ENCODE measurements at places on chromosomes 5 and 9.

- no peak for DNase-seq
Observed at GRCh38 chr5:12526113-12526512, 621.9 kb upstream of the CTNND2 start.

GRCh38 chr5:153626836-153627235 lies 136.4 kb downstream of the GRIA1 start:
- DNase-seq = no peak

DNA sequence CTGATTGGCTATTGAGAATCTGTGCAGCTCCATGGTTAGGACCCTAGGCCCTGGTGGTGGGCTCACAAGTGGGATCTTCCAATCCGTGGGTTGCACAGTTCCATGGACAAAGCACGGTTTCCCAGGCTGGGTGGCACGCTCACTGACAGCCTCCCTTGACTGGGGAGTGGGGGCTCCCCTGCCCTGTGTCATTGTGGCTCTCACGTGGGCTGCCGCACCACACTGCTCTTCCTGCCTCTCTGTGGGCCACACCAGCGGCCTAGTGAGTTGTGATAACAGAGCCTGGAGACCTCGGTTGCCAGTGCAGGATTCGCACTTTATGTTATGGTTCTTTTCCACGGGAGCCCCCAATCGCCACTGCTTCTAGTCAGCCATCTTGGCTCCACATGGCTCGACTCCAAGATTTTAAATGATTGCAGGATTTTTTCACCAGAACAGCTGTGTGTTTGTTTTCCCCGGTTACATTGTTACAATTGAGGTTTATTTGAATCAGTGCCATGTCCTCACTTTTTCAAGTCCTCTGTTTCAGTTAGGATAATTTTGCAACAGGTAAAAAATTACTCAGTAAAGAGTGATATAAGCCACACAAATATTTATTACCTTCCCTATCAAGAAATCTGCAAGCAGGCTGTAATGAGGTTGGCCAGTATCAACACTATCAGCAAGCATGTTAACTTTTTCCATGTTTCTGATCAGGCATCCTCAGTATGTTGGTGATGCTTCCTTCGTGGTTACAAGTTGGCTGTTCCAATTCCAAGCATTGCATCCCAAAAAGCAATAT lies 253.8 kb downstream of the ZNF608 start:
- DNase-seq = no peak

DNA sequence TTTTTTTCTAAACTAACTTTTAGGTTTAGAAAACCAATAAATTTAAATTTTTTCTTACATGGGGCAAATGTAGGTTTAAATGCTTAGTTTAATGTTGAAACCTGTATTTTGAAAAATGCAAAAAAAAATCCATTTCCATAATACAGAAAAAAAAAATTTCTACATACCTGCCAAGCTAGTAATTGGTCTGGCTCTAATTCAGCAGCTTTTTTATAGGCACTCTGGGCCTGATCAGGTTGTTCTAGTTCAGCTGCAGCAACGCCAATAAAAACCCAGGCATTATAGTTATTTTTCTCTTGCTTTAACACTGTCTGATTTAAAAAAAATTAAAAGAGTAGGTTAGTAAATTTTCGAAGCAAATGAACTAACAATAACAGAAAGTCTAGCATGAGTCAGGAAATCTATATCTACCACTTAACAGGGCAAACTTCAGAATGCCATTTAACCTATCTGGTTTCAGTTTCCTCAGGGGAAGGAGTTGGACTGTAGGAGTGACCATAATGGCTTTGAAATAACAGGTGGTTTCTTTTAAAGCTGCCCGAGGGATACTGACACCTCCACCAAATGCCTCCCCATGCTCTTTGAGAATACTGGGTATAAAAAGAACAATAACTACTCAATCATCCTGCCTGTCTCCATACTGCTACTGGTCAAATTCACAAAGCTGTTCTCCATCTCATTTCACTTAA lies 11.6 kb downstream of the SKIC3 start:
- no peak for DNase-seq

- DNase-seq = no peak
Observed at GRCh38 chr5:34020726-34021125, 12.9 kb upstream of the AMACR start.

DNA sequence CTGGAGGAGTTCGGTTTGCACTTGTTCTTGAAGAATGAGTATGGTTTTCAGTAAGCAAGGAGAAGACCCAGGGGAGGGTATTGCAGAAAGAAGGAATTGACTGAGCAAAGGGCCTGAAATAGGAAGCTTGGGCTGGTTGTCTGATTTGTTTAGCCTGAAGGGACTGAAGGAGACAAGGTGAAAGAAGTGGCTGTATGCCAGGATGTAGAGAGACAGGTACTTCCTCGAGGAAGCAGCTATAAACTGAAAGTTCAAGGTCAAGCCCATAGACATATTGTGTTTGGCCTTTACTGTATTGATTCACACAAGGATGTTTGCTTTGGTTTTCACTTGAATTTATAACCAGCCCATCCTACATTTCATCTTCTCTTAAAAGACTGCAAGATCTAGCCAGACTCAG lies 183.1 kb downstream of the PALM2AKAP2 start:
- DNase-seq = no peak

DNA sequence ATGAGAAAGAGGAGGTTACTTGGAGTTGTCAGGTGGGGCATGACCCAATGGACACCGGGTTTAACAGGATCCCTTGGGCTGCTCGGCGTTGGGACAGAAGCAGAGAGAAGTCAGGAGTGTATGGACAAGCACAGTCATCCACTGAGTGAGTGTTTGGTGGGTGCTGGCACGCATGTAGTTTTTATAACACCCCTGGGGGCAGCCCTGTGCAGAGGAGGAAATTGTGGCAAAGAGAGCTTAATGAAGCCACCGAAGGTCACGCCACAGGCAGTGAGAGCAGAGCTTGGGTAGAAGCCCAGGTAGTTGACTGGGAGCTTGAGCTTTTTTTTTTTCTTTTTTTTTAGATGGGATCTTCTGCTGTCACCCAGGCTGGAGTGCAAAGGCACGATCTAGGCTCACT lies 43.2 kb upstream of the IER5L start:
- DNase-seq = no peak

DNA sequence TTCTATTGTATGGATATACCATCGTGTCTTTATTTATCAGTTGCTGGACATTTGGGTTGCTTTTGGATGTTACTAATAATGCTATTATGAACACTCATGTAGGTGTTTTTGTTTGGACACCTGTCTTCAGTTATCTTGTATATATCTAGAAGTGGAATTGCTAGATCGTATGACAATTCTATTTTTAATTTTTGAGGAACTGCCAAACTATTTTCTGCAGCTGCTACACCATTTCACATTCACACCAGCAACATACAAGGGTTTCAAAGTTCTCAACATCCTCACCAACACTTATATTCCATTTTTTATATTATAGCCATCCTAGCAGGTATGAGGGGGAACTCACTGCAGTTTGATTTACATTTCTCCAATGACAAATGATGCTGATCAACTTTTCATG lies 324.6 kb downstream of the CAAP1 start:
- no peak for DNase-seq

DNA sequence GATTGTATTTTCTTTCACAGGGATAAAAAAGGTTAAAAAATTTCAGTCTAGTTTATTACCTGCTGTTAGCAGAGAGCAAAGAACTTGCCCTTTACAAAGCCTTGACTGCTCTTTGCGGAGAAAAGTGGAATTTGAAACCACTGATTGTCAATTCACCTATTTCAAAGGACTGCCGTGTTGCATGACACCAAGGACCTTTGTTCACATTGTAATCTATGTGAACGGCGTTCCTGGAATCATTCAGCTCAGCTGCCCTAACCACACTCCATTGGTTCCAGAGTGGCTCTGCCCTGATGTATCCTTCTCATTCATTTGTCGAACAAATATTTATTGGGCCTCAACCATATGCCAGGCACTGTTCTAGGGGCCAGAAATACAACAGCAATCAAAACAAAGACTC lies 377.5 kb upstream of the RFX3 start:
- DNase-seq = no peak

GRCh38 chr5:43711496-43711895 lies 108.5 kb downstream of the NNT start:
- DNase-seq = no peak

- DNase-seq = no peak
Observed at GRCh38 chr9:113568571-113569321, 105.2 kb downstream of the RGS3 start.

GRCh38 chr5:72543365-72543764 lies 36.2 kb upstream of the ZNF366 start:
- no peak for DNase-seq

GRCh38 chr9:73845539-73845938 lies 651.6 kb upstream of the RORB start:
- DNase-seq = no peak

DNA sequence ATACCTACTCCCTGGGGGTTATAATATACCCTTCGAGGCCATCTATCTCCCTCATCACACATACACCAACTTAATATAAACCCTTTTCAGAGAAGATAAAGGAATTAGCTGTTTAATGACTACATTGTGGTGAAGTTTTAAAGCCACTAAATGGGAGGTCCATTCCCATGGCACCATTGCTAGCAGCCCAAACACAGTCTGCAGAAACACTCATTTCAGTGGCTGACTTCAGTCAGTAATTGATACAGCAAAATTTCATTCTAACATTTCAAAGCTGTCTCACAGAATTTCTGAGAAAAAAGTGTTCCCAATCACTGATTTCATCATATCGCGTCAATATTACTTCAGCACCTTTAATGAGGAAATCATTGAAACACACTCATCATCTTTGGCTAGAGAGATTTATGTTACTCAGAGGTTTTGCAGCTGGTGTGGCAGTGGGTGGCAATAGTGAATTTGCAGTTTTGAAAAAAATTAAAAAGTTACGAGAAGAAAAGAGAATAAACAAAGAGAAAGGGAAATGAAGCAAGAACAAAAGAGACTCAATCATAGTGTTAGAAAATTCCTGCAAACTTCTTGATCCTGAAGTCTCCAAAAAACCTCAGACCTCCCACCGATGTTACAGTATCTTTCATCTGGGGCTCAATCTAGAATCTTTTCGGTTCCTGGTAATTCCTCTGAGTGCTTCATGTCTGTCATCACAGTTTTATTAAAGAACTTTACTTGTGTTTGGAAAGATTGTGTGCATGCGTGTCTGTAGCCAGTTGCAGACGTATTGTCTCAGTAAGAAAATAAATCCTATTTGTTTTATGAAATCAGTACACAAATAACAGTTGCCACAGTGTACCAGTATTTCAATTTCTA lies 105.0 kb downstream of the ERCC6L2 start:
- DNase-seq = no peak

GRCh38 chr5:151067632-151068432 lies 13.0 kb downstream of the TNIP1 start:
- no peak for DNase-seq

GRCh38 chr5:131305906-131306305 lies 42.1 kb downstream of the CDC42SE2 start:
- no peak for DNase-seq

- DNase-seq = peak; percentile 47
Observed at GRCh38 chr5:139635606-139636206, 12.4 kb upstream of the CXXC5 start.

DNA sequence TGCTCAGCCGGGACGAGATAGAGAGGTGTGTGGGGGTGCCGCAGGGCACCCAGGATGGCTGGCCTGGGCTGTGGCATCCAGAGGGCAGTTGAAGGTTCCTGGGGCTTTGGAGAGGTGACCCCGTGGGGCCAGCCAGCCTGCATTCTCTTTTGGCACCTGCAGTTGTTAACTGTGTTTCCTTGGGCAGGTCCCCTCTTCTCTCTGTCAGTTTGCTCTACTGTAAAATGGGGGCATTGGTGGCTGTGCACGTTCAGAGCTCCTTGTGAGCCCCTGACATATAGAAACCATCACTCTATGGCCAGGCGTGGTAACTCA lies 8.5 kb downstream of the ZDHHC12 start:
- no peak for DNase-seq

GRCh38 chr5:10138395-10139057 lies 111.2 kb downstream of the ATPSCKMT start:
- peak; percentile 49 for DNase-seq

GRCh38 chr5:135133698-135134515 lies 99.9 kb upstream of the PITX1 start:
- no peak for DNase-seq

DNA sequence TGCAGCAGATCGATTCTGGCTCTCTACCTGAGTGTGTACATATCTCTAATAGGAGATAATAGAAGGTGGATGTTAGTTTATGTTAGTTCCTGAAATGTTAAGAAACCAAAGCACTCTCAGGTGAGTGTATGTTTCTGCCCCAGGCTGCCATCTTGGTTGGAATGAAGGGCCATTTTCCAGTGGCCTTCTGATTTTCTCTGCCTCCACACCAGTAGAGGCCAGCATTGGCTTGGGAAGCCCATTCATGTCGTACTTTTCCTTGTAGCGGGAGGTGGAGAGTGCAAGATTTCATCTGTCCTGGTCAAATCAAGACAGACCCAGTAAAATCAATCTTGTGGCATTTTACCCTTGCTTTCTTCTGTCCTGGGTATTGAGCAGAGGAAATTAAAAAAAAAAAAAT lies 91.0 kb downstream of the GAS1 start:
- DNase-seq = no peak

DNA sequence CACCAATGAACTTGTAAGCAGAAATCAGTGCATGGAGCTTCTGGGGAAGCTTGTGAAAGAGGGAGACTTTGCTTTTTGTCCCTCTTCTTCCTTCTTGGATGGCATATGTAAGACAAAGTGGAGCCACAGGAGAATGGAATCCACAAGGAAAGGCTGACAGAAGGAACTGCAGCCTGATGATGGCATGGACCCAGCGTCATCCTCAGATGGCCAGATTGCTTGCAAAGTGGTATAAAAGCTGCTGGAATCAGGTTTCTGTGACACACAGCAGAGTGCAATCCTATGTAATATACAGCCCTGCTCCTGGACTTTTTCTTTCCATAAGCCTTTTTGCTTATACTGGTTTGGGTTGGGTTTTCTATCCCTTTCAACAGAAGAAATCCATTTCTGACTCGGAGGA lies 31.4 kb upstream of the SPARC start:
- no peak for DNase-seq

- DNase-seq = no peak
Observed at GRCh38 chr9:90433398-90433941, 209.2 kb downstream of the DIRAS2 start.

DNA sequence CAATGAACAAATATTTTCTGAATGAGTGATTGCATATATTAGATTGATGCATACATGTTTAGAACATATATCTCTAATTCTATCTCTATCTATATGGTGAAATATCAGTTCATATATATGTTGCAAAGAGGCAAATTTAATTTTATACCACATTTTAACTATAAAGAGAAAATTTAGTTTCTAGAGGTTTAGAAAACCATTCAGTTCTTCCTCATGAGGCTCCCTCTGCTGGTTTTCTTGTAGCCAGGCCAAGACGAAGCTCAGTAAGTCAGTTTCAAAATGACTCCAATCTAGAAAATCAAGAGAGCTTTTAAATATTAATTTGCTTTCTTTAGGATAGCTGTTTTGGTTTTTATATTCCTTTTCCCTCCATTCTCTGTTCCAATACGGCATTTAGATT lies 312.1 kb downstream of the TMEM232 start:
- no peak for DNase-seq

- DNase-seq = no peak
Observed at GRCh38 chr5:140877262-140877581, 2.1 kb downstream of the PCDHA12 start.

All from amygdala (tissue), 56 donors.